HCT116 (cell line): ENCODE measurements at places on chromosomes 7 and 10. TPM values are rescaled to one million over a fixed set of nuclear protein-coding genes. Genes with fewer than 3 reads are reported as not detected.
A peak's percentile ranks its signal among the peaks of the same experiment; 100 is the strongest.

Gene ADRB1
- total RNA-seq = 0.89 TPM

Gene MOGAT3
- not detected for total RNA-seq

Gene SLC13A1
- not detected for total RNA-seq

DNA sequence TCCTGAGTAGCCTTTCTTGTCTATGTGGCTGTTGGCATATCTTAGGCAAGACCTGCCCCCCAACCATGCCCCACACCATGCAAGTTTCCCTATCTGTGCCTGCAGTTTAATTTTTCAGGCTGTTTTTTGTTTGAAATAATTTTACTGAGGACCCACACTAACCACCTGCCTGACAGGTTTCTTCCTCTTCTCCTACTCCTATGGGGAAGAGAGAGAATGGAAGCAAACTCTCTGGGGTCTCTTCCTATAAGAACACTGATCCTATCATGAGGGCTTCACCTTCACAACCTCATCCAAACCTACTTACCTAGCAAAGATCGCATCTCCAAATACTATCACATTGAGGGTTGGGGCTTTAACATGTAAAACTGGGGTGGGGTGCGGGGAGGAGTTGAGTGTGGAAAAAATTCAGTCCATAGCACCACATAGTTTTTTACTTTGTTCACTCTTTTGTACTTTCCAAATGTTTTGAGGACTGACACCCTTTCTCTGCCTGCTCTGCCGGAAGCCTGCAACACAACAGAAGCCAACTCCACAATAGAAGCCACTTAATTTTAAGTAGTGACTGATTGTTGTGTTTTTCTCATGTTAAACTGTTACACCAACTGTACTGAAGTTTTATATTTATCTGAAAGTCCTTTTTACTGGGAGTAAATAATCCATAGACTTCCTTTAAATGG lies 67.2 kb upstream of the CSTF2T start:
- DNase-seq = no peak

DNA sequence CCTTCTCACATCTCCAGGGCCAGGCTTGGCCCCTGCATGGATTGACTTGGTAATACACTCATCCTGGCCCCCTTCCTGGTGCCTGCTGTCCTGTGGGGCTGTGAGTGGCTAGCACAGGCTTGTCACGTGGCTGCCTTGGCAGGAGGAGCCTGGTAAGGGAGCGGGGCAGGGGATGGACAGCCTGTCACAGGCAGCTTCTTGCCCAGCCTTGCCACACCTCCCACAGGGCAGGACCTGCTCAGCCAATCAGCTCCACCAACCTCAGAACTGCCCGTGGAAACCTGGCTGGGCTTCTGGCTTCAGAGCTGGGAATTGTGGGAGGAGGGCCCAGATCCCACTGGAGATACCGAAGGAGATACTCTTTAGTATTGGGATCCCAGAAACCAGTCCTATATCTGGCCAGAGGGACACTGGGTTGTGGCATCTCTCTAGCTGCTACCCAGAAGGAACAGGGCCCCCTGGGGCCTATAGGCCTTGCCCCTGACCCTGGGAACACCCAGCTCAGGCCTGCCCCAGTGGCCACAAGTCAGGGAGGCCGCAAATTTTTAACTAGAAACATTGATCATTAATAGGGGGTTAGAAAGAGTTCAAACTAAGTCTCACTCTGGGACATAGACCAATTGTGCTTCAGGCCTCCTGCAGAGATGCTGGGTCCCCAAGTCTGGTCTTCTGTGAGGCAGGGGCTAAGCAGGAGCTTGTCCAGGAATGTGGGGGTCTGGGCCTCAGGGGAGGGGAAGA lies at the start of gene HOGA1:
TSS of gene HOGA1 (plus strand) at position 330 of the 738 bp plus-strand sequence. CDS start at position 645, 315 bp downstream.
- peak; percentile 84 for DNase-seq
